ENCODE measurements at places on chromosomes 2 and 18. TPM values are rescaled to one million over a fixed set of nuclear protein-coding genes. Genes with fewer than 3 reads are reported as not detected.

IL1RN gene
- 10.5 TPM for total RNA-seq

SKOR2 gene
- total RNA-seq, result not detected

SLC4A1AP gene
- total RNA-seq, result 26.5 TPM

DNA sequence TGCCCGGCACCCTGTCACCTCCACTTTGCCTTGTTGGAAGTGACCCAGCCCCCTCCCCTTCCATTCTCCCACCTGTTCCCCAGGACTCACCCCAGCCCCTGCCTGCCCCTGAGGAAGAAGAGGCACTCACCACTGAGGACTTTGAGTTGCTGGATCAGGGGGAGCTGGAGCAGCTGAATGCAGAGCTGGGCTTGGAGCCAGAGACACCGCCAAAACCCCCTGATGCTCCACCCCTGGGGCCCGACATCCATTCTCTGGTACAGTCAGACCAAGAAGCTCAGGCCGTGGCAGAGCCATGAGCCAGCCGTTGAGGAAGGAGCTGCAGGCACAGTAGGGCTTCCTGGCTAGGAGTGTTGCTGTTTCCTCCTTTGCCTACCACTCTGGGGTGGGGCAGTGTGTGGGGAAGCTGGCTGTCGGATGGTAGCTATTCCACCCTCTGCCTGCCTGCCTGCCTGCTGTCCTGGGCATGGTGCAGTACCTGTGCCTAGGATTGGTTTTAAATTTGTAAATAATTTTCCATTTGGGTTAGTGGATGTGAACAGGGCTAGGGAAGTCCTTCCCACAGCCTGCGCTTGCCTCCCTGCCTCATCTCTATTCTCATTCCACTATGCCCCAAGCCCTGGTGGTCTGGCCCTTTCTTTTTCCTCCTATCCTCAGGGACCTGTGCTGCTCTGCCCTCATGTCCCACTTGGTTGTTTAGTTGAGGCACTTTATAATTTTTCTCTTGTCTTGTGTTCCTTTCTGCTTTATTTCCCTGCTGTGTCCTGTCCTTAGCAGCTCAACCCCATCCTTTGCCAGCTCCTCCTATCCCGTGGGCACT lies 4.5 kb downstream of the RETREG2 start:
- H3K4me1 ChIP-seq, result peaks cover 44% of the 10 kb centered on the region
- peak; percentile 34 for DNase-seq
- H3K27ac ChIP-seq, result peak overlapping the region; percentile 19
- peaks cover 17% of the 10 kb centered on the region for H3K36me3 ChIP-seq
- no peaks in the 10 kb centered on the region for H3K27me3 ChIP-seq

DNA sequence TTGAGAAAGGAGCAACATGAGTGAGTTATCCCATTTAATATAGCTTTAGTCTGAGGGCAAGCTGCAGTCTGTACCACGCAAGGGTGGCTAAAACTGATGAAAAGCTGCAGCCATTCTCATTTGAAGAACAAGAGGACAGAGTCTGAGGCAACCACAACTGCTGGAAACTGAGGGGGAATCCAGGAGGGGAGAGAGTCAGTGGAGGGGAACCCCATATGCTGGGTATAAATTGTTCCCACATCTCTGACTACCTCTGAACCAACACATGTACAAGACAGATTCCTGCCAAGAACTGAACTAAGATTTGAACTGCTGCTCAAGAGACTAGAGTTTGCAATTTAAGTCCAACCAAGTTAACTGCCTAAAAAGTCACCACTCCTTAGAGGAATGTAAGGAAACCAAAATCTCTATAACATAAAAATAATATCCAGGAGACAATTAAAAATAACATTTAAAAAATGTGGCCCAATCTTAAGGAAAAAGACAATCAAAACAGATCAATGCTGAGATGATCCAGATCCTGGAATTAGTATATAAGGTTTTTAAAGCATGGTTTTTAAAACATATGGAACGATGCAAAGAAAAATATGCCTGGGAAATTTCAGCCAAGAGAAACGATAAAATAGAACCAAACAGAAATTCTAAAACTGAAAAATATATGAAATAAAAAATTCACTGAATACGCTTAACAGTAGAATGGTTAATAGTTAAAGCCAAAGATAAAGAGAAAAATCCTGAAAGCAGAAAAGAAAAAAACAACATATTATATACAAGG lies 11.2 kb downstream of the CWC22 start:
- H3K4me3 ChIP-seq, result no peak overlapping the region
- peak; percentile 31 for DNase-seq
- H3K4me1 ChIP-seq, result peaks cover 47% of the 10 kb centered on the region
- no peaks in the 10 kb centered on the region for H3K27me3 ChIP-seq
- H3K27ac ChIP-seq, result no peak overlapping the region

DNA sequence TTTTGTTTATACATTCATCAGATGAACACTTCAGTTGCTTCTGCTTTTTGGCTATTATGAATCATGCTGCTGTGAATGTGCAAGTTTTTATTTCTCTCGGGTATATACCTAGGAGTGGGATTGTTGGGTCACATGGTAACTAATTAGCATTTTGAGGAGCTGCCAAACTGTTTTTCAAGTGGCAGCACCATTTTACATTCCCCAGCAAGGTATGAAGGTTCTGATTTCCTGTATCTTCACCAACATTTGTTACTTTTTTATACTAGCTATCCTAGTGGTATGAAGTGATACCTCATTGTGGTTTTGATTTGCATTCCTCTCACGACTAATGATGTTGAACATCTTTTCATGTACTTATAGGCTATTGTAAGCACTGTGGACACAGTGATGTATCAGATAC lies 53.9 kb downstream of the DYNC1I2 start:
- H3K27me3 ChIP-seq, result no peaks in the 10 kb centered on the region
- H3K4me3 ChIP-seq, result no peak overlapping the region
- no peaks in the 10 kb centered on the region for H3K4me1 ChIP-seq
- no peak overlapping the region for H3K27ac ChIP-seq
- DNase-seq, result no peak
- H3K36me3 ChIP-seq, result peaks cover 46% of the 10 kb centered on the region

B4GALT6 gene
- total RNA-seq, result 3.3 TPM

DNA sequence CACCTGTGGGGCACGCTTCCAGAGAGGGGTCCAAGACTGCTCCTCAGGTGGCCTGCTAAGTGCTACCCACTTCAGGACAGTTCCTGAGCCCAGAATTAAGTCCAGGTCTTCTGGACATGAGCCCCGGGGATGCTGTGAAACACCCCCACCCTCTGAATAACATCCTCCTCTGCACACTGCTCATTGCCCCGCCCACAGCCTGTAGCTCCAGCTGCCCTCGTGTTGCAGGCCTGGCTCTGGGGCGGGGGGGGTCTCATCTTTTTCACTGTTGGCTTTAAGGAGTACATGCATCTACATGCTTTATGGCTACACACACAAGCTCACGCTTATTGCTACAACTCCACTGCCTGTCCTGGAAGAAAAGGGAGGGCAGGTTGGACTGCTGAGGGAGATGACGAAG lies 92.8 kb downstream of the PTGR3 start:
- peaks cover 2% of the 10 kb centered on the region for H3K27me3 ChIP-seq
- no peak overlapping the region for H3K27ac ChIP-seq
- no peak for DNase-seq
- H3K36me3 ChIP-seq, result no peaks in the 10 kb centered on the region
- no peak overlapping the region for H3K4me3 ChIP-seq

DNA sequence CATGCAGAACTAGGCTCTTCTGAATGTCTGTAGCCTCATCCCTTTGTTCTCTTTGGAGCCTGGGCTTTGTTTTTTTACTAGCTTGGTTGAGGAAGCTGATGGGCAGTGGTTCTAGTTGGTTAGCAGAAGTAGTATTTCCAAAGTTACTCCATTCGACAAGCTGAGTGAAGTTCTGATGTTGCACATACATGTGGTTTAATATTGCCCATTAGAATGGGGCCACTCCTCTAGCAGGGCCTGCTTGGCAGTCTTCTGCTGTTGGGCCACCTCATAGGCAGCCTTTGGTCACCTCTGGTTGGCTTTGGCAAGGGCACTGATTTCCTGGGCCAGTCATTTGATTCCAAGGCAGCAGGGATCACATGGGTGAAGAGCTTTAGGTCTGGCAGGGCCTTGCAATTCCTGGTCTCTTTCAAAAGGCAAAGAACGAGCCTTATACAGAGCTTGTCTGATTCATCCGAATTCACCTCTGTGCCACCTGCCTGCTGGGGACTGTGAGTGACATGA lies 2.5 kb downstream of the RPIA start:
- H3K27me3 ChIP-seq, result no peaks in the 10 kb centered on the region
- peaks cover 6% of the 10 kb centered on the region for H3K36me3 ChIP-seq
- H3K4me1 ChIP-seq, result peaks cover 45% of the 10 kb centered on the region
- DNase-seq, result no peak
- no peak overlapping the region for H3K27ac ChIP-seq

LGALSL gene
- total RNA-seq, result 1.5 TPM

- peaks cover 5% of the 10 kb centered on the region for H3K27me3 ChIP-seq
- H3K36me3 ChIP-seq, result no peaks in the 10 kb centered on the region
- H3K4me3 ChIP-seq, result no peak overlapping the region
- no peak for DNase-seq
- H3K27ac ChIP-seq, result no peak overlapping the region
These were observed 131.0 kb downstream of the TMEM182 start for GRCh38 chr2:102892698-102893310.

DNA sequence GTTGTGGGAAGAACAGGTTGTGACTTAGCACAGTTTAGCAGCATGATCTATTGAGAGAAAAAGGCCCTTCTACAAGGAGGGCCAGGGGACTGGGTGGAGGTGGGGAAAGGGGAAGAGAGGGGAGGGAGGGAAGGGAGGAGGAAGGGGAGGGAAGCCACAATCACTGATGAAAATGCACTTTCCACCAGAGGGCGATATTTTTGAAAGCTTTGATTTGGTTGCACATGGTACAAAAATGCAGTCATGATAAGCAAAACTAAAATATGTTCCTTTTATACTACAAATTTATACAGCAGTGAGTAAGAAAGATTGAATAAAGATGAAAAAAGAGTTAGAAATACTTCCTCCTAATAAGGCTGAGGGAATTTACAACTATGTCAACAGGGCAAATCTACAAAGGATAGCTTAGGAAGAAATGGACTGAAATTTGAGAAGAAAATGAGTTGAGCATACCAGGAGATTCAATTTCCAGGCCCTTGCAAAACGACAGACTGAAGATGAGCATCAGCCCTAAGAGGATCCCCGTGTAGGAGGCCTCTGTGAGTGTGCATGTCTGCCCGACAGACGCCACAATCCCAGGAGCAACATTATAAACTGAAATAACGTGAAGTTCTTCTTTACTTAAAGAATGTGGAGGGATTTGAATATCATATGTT lies 17.2 kb downstream of the SH3YL1 start:
- peaks cover 2% of the 10 kb centered on the region for H3K4me1 ChIP-seq
- DNase-seq, result peak; percentile 20
- H3K27ac ChIP-seq, result no peak overlapping the region
- H3K36me3 ChIP-seq, result peaks cover 27% of the 10 kb centered on the region
- H3K27me3 ChIP-seq, result no peaks in the 10 kb centered on the region
- no peak overlapping the region for H3K4me3 ChIP-seq

- H3K27me3 ChIP-seq, result no peaks in the 10 kb centered on the region
- DNase-seq, result no peak
- H3K4me1 ChIP-seq, result no peaks in the 10 kb centered on the region
- H3K27ac ChIP-seq, result no peak overlapping the region
- H3K36me3 ChIP-seq, result no peaks in the 10 kb centered on the region
These were observed 316.5 kb downstream of the CYP26B1 start for GRCh38 chr2:71831193-71831577.

GRCh38 chr2:11738589-11739436 lies 7.6 kb upstream of the LPIN1 start:
- peaks cover 5% of the 10 kb centered on the region for H3K27me3 ChIP-seq
- no peaks in the 10 kb centered on the region for H3K36me3 ChIP-seq
- no peak overlapping the region for H3K27ac ChIP-seq
- no peak overlapping the region for H3K4me3 ChIP-seq

TDRD15 gene
- total RNA-seq, result 0.02 TPM

ST6GAL2 gene
- not detected for total RNA-seq

GRCh38 chr18:45980229-45980628 lies 13.1 kb upstream of the EPG5 start:
- no peaks in the 10 kb centered on the region for H3K36me3 ChIP-seq
- no peaks in the 10 kb centered on the region for H3K27me3 ChIP-seq
- no peak for DNase-seq

- peaks cover 24% of the 10 kb centered on the region for H3K4me1 ChIP-seq
- DNase-seq, result no peak
- no peaks in the 10 kb centered on the region for H3K27me3 ChIP-seq
- H3K27ac ChIP-seq, result no peak overlapping the region
These were observed 111.5 kb downstream of the DIS3L2 start for GRCh38 chr2:232073026-232073425.

GRCh38 chr2:231931481-231931915 lies 5.3 kb upstream of the NPPC start:
- H3K36me3 ChIP-seq, result no peaks in the 10 kb centered on the region
- peaks cover 9% of the 10 kb centered on the region for H3K4me1 ChIP-seq
- no peak for DNase-seq
- no peak overlapping the region for H3K4me3 ChIP-seq

DNA sequence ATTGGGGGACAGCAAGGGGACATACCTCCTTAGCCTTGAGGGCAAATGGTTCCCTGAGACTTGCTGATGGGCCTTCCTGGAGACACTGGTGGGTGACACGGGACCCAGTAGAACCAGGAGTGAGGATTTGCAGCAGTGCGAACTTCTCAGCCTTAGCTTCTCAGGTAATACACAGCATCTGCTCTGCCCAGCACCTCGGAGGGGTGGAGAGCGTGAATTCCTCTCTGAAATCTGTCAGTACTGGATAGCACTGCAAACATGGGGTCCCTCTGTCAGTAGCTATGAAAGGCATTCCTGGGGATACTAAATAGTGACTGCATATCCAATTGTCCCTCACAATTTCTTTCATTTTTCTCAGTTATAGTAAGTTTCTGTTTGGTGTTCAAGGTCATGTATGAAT lies 151.7 kb downstream of the GBX2 start:
- H3K27ac ChIP-seq, result no peak overlapping the region
- H3K4me3 ChIP-seq, result no peak overlapping the region
- peaks cover 19% of the 10 kb centered on the region for H3K27me3 ChIP-seq
- DNase-seq, result no peak
- H3K4me1 ChIP-seq, result no peaks in the 10 kb centered on the region
- no peaks in the 10 kb centered on the region for H3K36me3 ChIP-seq

- H3K27me3 ChIP-seq, result no peaks in the 10 kb centered on the region
- H3K36me3 ChIP-seq, result no peaks in the 10 kb centered on the region
- H3K27ac ChIP-seq, result no peak overlapping the region
- H3K4me1 ChIP-seq, result no peaks in the 10 kb centered on the region
These were observed 477.5 kb upstream of the MEIS1 start for GRCh38 chr2:65957454-65957853.

CFLAR gene
- total RNA-seq, result 325 TPM

PUM2 gene
- 122 TPM for total RNA-seq

Data from activated CD4-positive, alpha-beta memory T cell treated with anti-CD3 and anti-CD28 coated beads for 36 hours (primary cell).